ENCODE measurements at places on chromosomes 7 and 10.

DNA sequence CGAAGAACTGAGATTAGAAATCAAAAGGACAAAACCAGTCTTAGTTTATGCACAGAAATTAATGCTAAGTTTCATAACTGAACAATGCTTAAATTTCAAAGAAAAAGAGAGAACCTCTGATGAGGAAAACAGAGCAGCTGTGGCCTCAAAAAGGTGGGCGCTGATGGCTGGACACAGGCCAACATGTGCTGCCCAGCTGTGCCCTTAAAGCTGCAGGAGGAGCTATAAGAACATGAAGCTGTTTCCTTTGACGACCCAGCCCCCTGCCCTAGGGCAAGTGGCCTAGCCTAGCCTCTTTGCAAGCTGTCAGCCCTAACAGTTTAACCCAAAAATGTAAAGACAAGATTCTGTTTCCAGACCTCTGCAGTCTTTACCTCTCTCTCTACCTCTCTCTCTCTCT is 107.7 kb downstream of the GRID1 start:
- no peak for DNase-seq

DNA sequence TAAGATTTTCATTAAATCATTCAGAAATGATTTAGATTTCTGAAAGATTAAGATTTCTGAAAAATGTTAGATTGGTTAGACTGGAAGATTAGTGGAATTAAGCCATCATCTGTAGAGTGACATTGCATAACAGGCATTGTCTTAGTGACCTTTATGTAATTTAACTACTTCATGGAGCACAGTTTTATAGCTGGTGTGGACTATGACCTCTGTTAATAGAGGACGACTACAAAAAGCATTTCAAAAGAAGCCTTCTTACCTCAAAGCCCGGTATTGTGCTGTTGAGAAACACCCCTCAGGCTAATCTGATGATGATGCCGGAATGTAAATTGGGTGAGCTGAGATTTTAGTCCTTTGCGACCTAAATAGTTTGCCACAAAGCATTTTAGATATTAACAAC is 55.6 kb downstream of the GALNT11 start:
- DNase-seq = no peak

DNA sequence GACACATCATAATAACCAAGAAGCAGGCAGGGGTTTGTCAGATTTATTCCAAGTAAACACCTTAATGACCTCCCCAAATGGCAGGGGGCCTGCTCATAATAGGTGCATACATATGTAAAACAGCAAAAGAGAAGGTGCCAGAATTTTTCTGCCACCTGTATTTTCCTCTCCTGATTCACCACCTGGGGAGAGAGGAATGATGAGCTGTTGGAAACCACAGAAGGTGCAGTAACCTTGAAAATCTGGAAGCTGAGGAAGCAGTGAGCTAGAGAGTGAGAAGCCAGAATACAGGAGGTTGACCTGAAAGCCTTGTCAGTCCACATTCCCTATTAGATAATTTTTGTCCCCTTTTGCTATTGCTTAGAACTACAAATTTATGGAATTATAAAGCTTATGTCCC is 46.2 kb upstream of the PDE1C start:
- DNase-seq = no peak

DNA sequence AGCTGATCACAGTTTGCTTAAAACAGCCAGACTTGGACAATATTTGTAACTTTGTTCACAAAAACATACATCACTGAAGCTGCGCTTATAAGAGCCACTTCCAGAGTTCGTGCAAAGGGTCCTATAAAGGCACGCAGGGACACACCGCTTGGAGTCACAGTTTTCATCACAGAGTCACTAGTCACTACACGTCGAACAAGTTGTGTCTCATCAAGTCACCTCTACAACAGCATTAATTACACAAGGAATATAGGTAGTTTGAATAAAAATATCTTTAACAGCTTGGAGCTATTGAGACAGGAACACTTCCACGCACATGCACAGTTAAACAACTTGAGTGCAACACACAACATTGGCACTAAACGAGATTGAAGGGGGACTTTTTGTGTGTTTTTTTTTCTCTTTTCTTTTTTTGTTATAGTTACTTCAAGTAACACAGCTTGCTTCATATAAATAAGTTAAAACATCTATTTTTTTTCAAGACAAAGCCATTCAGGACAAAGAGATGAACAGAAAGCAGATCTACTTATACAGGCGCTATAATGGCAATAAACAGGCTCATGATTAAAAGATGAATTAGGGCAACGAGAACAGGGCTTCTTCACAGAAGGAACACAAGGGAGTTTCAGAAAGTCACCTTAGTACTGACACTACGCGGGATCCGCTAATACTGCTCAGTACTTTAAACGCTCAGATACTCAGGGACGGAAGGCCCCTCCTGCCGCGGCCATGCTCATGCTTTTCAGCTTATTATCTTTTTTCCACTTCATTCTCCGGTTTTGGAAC is 2.2 kb downstream of the HOXA5 start:
- DNase-seq = no peak

DNA sequence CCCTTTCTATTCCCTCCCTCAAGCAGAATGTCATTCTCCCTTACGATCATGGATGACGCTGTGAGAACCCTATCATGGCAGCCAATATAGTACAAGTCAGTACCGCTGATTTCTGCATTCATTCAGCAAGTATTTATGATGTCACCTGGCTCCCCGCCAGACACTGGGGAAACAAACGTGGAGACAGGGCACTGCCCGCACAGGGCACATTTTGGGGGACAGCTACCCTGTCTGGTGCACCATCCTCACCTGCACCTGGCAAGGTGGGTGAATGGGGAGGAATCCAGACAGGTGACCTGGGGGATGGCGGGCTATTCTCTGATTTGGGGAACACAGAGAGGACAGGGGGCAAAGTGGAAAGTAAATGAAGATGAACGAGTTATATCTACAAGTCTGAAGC is 28.4 kb downstream of the MKI67 start:
- no peak for DNase-seq

DNA sequence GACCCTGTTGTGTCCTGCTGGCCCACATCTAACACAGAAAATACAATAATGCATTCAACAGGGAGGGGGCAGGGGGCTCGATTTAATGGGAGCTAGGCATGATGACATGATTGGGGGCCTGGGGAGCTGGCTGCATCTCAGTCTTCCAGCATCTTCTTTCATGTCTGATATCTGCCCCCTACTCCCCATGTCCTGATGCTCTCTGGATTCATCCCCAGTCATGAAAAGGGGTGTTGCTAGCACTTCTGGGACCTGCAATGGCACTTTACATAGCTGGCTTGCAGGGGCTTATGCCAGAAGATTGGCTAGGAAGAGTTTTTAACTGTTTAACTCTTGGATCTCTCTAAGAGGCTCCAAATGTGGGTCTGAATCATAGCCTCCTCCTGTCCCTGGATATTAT is 94.9 kb downstream of the AOAH start:
- DNase-seq = no peak

- DNase-seq = no peak
Measured at GRCh38 chr7:19026888-19027287, 90.5 kb downstream of the TWIST1 start.

GRCh38 chr10:3293581-3294431 is 121.2 kb upstream of the PITRM1 start:
- no peak for DNase-seq

- no peak for DNase-seq
Measured at GRCh38 chr10:132389433-132390169, 7.4 kb upstream of the PWWP2B start.
